ENCODE measurements at places on chromosomes 5 and 9.
A peak's percentile ranks its signal among the peaks of the same experiment; 100 is the strongest.

GRCh38 chr5:1193591-1193985 lies 7.8 kb upstream of the SLC6A19 start:
- H3K4me1 ChIP-seq: peaks cover 5% of the 10 kb centered on the region
- H3K4me3 ChIP-seq: no peak overlapping the region
- H3K36me3 ChIP-seq: no peaks in the 10 kb centered on the region
- H3K27me3 ChIP-seq: no peaks in the 10 kb centered on the region
- no peak overlapping the region for H3K27ac ChIP-seq
- no peak for DNase-seq

GRCh38 chr9:126051446-126052130 lies 275.0 kb upstream of the MVB12B start:
- no peak overlapping the region for H3K4me3 ChIP-seq
- H3K27ac ChIP-seq: no peak overlapping the region
- DNase-seq: no peak

- no peak for DNase-seq
- no peaks in the 10 kb centered on the region for H3K27me3 ChIP-seq
- H3K27ac ChIP-seq: no peak overlapping the region
Observed at GRCh38 chr5:172035049-172035448, 28.6 kb upstream of the FBXW11 start.

GRCh38 chr5:98504505-98504904 lies 269.0 kb upstream of the RGMB start:
- no peaks in the 10 kb centered on the region for H3K36me3 ChIP-seq
- peak overlapping the region; percentile 48 for H3K27ac ChIP-seq

GRCh38 chr5:129500101-129500500 lies 40.0 kb downstream of the ADAMTS19 start:
- no peak overlapping the region for H3K27ac ChIP-seq
- H3K4me1 ChIP-seq: no peaks in the 10 kb centered on the region
- no peaks in the 10 kb centered on the region for H3K27me3 ChIP-seq
- DNase-seq: no peak
- H3K4me3 ChIP-seq: no peak overlapping the region
- no peaks in the 10 kb centered on the region for H3K36me3 ChIP-seq

DNA sequence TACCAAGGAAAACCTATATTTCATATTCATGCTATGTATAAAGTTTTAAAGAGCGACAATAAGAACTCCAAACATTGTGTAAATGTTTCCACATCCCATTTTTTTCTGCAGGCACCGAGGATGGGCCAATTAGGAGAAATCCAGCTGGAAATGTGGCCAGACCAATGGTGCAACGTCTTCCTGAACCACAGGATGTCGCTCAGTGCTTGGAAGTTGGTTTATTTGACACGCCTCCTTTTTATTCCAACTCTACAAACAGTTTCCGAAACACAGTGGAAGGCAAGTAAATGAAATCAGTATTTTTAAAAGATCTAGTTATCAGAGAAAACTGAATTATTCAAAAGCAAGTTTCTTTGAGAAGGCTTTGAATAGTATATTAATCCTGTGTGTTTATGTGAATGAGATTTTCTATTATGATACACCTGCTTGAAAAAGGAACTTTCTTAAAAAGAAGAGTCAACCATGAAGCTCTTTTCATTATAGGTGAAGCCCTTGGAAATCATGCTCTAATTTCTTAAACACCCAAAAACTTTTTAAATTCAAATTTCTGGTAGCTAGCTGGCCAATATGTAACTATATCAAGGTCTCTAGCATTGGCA lies 9.1 kb downstream of the TYRP1 start:
- H3K4me1 ChIP-seq: no peaks in the 10 kb centered on the region
- peak; percentile 37 for DNase-seq
- no peak overlapping the region for H3K27ac ChIP-seq
- H3K4me3 ChIP-seq: no peak overlapping the region

DNA sequence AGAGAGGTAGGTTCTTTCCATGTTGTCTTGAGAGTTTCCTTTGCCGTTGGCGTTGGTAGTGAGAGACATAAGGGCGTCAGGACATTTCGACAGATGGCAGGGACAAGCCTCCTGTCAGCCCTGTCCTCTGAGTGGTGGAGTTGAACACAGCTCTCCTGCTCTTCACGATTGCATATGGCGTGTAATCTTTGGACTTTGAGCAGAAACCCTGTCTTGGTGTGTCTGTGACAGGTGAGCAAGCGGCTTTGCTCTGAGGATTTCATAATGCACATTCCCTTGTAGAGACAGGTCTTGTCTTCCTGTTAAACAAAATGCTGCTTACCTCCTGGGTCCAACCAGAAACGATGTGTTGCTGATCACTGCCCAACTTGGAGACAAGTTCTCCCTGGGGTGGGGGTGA lies 146.5 kb downstream of the NXNL2 start:
- H3K4me1 ChIP-seq: no peaks in the 10 kb centered on the region
- no peaks in the 10 kb centered on the region for H3K36me3 ChIP-seq
- no peaks in the 10 kb centered on the region for H3K27me3 ChIP-seq
- H3K27ac ChIP-seq: no peak overlapping the region
- H3K4me3 ChIP-seq: no peak overlapping the region

DNA sequence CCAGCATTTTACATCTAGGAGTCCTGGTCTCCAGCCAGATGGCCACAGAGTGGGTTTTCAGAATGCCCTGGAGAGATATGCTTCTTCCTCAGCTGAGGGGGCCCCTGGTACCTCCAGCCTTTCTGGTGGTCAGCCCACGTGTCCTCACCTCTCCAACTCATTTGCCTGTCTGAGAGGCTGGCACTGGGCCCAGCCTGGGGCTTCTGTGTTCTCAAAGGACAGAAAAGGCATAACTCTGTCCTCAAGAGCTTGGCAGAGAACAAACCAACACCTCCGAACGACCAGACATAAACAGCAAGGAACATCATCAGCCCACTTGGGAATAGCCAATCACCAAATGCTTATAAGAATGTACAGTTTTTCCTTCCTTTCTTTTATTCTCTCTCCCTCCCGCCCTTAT lies 17.1 kb downstream of the ENG start:
- H3K36me3 ChIP-seq: no peaks in the 10 kb centered on the region
- no peaks in the 10 kb centered on the region for H3K27me3 ChIP-seq
- no peak overlapping the region for H3K4me3 ChIP-seq
- H3K4me1 ChIP-seq: peaks cover 60% of the 10 kb centered on the region

DNA sequence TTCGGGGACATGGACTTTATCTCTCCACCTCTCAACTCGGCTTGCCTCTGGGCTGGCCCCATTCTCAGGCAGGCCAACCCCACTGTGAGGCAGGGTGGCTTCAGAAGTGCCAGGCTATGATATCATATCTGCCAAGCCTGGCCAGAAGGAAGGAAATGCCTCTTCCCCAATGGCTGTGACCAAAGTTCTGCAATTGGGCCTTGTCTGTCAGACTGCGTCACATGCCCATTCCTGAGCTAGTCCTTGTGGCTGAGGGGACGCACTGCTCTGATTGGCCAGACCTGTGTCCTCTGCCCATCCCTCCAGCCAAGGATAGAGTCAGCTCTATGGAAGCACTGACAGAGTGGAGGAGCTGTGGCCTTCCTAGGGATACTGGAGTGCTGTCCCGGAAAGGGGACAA lies 11.9 kb downstream of the SMIM23 start:
- H3K4me1 ChIP-seq: no peaks in the 10 kb centered on the region
- H3K27me3 ChIP-seq: no peaks in the 10 kb centered on the region
- no peak for DNase-seq
- no peaks in the 10 kb centered on the region for H3K36me3 ChIP-seq
- H3K4me3 ChIP-seq: no peak overlapping the region

- no peak for DNase-seq
- no peak overlapping the region for H3K27ac ChIP-seq
- no peaks in the 10 kb centered on the region for H3K4me1 ChIP-seq
- no peaks in the 10 kb centered on the region for H3K27me3 ChIP-seq
- H3K4me3 ChIP-seq: no peak overlapping the region
Observed at GRCh38 chr5:175900157-175900556, 28.8 kb downstream of the CPLX2 start.

DNA sequence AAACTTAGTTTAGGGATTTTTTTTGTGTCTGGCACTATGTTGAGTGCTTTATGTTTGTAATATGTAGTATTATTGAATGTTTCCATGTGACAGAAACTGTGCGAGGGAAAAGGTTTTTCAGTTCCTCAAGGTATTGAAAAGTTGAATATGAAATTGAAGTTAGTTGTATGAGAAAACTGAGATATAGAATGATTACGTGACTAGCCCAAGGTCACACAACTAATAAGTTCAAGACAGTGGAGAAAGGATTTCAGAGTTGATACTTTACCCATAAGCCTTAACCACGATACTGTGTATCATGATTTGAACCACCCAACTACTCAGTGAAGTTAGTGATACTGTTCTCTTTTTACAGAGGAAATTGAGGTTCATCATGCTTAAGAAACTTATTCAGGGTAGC lies 5.7 kb downstream of the NIPBL start:
- H3K27me3 ChIP-seq: no peaks in the 10 kb centered on the region
- peaks cover 49% of the 10 kb centered on the region for H3K4me1 ChIP-seq
- H3K27ac ChIP-seq: no peak overlapping the region
- no peak for DNase-seq
- H3K36me3 ChIP-seq: no peaks in the 10 kb centered on the region
- no peak overlapping the region for H3K4me3 ChIP-seq

DNA sequence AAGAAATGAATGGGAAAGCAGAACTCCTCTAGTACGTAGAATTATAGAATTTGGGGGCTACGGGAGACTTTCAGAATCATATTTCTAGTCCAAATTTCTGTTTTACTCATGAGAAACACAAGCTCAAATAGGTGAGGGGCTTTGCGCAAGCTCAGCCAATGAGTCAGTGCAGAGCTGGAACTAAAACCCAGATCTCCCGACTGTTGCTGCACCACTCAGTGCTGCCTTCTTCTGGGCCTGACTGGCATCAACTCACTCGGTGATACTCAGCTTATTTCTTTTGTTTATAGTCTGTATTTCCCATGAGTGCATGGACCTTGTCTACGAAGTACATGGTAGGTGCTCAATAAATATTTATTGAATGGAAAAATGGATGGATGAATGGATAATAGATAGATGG lies 280.2 kb downstream of the CDK5RAP2 start:
- no peaks in the 10 kb centered on the region for H3K36me3 ChIP-seq
- no peak overlapping the region for H3K27ac ChIP-seq

GRCh38 chr9:117546894-117547678 lies 132.2 kb upstream of the ASTN2 start:
- DNase-seq: peak; percentile 38
- H3K36me3 ChIP-seq: no peaks in the 10 kb centered on the region
- H3K27me3 ChIP-seq: no peaks in the 10 kb centered on the region
- no peak overlapping the region for H3K27ac ChIP-seq

DNA sequence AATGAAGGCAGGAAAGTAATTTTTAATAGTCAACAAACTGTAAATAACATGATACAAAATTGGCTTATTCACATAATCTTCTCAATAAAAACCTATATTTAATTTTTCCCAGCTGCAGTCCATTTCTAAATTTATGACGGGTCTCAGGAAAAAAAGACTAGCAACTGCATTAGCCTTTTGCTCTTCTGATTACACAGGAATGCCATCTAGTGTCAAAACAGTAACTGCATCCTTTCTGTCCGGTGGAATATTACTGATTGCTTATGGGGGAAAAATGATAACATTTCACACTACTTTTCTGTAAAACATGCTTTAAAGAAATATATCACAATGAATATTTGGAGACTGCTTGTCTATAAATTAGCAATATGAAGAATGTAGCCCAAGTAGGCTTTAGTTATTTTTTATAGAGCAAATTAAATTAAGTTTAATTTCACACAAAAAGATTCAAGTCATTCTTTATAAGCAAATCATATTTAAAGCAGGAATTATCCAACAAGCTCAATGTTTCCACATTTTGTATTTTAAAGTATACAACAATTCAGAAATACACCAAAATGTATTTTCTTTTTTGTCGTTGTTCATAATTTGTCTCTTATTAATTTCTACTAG lies 534.7 kb downstream of the CDH10 start:
- no peaks in the 10 kb centered on the region for H3K36me3 ChIP-seq
- no peak overlapping the region for H3K4me3 ChIP-seq
- no peak overlapping the region for H3K27ac ChIP-seq
- DNase-seq: no peak
- no peaks in the 10 kb centered on the region for H3K4me1 ChIP-seq

- no peak overlapping the region for H3K4me3 ChIP-seq
- H3K4me1 ChIP-seq: no peaks in the 10 kb centered on the region
- H3K27me3 ChIP-seq: no peaks in the 10 kb centered on the region
- no peaks in the 10 kb centered on the region for H3K36me3 ChIP-seq
- H3K27ac ChIP-seq: no peak overlapping the region
Observed at GRCh38 chr9:74753650-74754049, 134.1 kb downstream of the TRPM6 start.

DNA sequence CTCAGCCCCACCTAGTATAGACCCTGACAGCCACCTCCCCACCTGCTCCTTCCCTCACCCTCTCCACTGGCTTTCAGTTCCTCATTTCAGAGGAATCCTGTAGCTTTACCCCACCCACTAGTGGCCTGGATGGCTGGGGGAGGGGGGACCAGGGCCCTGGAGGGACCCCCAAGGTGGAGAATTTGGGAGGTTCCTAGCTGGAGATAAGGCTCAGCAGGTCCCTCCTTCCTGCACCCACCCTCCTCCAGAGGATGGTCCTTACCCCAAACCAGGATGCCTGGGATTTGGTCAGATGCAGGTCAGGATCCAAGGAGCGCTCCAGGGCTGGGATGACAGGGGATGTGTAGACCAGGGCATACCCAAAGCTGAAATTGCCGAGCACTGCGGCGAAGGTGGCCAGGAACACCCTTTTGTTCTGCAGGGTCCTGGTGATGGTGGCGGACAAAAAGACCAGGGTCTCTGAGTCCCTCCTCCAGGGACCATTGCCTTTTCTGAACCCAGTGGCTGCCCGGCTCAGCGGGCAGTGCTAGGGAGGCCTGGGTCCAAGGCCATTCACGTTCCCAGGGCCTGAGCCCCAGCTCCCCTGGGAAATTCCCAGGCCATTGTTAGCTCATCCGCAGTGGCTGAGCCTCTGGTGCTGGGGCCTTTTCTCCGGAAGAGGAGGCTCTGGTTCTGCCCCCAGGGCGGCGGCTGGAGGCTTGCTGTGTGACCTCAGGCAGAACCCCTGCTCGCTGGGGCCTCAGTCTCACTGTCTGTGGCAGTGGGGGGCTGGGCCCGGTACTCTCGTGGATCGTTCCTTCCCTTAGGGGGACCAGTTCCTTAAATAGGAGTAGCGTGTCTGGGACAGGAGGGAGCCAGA lies 678 bp downstream of the SLC2A6 start:
- H3K27me3 ChIP-seq: peaks cover 8% of the 10 kb centered on the region
- no peaks in the 10 kb centered on the region for H3K36me3 ChIP-seq
- H3K4me1 ChIP-seq: peaks cover 19% of the 10 kb centered on the region
- no peak overlapping the region for H3K4me3 ChIP-seq

Measured in body of pancreas (tissue), 4 donors.